ENCODE measurements at places on chromosomes 1 and 21. TPM values are rescaled to one million over a fixed set of nuclear protein-coding genes. Genes with fewer than 3 reads are reported as not detected.

The NPR1 gene
- total RNA-seq = not detected

The FCAMR gene
- not detected for total RNA-seq

The RIIAD1 gene
- not detected for total RNA-seq

The NCMAP gene
- total RNA-seq = 2.9 TPM

The KAZN gene
- total RNA-seq = 10.4 TPM

DNA sequence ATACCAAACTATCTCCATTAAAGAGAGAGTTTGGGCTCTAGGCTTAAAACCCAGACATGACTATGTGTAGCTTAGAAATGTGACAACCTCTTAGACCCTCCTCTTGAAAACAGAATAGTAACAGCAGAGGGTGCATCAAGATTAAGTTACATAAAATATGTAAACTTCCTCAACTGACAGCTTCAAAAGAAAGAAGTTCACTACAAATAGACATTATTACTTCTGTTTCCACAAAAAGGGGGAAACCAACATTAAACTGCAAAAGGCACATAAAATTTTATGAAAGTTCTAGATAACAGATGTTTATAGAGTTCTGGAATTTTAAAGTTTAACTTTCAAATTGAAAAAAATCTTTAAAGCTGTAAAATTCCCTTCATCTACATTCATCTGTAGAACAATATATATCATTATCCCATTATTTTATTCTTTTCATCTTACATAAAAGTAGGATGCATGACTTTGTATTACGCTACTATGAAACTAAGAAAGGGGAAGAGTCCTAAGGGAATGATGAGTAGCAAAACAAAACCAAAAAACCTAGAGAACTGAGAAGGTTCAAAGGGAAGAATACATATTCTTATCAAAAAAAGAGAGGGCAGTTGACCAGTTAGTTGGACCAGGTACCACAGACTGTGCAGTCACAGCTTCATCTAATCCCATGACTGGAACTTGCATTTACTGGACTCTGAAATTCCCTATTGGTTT lies 177.0 kb downstream of the SIPA1L2 start:
- H3K4me1 ChIP-seq = no peaks in the 10 kb centered on the region
- H3K4me3 ChIP-seq = no peak overlapping the region
- H3K27ac ChIP-seq = no peak overlapping the region
- no peaks in the 10 kb centered on the region for H3K36me3 ChIP-seq
- peaks cover 2% of the 10 kb centered on the region for H3K27me3 ChIP-seq
- no peak for DNase-seq

DNA sequence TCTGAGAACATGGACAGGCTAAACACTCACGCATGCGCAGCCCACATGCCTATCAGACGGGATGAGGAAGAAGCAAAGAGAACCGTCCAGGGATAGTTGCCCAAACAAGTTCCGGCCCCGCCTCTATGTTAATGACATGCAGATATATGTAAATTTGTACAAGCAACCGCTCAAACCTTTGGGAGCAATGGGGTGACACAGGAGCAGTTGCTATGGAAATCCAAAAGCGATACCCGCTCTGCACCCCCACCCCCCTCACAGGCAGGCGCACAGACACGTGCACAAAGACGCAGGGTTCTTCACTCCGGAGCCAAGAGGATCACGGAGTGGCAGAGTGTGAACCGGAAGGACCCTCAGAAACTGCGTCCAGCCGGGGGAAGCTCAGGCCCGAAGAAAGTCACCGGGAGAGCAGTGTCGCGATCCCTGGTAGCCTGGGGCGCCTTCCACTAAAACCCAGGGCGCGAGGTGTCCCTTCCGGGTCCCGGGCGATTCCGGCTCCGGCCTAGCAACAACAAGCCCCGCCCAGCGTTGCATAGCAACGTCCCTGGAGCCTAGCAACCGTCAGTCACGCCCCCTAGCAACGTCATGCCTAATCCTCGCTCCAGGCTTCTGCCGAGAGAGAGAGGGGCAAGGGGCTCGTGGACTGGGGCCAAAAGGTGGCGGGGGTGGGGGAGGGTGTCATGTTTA lies 24.1 kb upstream of the ADGRB2 start:
- no peaks in the 10 kb centered on the region for H3K36me3 ChIP-seq
- peaks cover 22% of the 10 kb centered on the region for H3K4me1 ChIP-seq
- peaks cover 22% of the 10 kb centered on the region for H3K27me3 ChIP-seq
- peak; percentile 71 for DNase-seq

- H3K27ac ChIP-seq = no peak overlapping the region
- H3K4me3 ChIP-seq = no peak overlapping the region
- H3K4me1 ChIP-seq = 0 out of 2 replicates have a peak, but pooled peaks cover 14% of the 10 kb centered on the region
- H3K36me3 ChIP-seq = no peaks in the 10 kb centered on the region
Observed at GRCh38 chr1:156581661-156582387, 2.3 kb downstream of the TTC24 start.

DNA sequence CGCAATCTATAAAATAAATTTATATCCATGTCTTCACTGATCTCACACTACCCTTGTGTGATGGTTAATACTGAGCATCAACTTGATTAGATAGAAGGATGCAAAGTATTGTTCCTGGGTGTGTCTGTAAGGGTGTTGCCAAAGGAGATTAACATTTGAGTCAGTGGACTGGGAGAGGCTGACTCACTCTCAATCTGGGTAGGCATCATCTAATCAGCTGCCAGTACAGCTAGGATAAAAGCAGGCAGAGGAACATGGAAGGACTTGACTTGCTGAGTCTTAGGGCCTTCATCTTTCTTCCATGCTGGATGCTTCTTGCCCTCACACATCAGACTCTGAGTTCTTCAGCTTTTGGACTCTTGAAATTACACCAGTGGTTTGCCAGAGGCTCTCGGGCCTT lies 615.4 kb downstream of the AGBL4 start:
- no peaks in the 10 kb centered on the region for H3K27me3 ChIP-seq
- no peaks in the 10 kb centered on the region for H3K4me1 ChIP-seq
- no peak overlapping the region for H3K27ac ChIP-seq
- H3K4me3 ChIP-seq = no peak overlapping the region

- no peak for DNase-seq
- H3K36me3 ChIP-seq = no peaks in the 10 kb centered on the region
- no peak overlapping the region for H3K27ac ChIP-seq
Observed at GRCh38 chr1:72637593-72637992, 355.3 kb upstream of the NEGR1 start.

DNA sequence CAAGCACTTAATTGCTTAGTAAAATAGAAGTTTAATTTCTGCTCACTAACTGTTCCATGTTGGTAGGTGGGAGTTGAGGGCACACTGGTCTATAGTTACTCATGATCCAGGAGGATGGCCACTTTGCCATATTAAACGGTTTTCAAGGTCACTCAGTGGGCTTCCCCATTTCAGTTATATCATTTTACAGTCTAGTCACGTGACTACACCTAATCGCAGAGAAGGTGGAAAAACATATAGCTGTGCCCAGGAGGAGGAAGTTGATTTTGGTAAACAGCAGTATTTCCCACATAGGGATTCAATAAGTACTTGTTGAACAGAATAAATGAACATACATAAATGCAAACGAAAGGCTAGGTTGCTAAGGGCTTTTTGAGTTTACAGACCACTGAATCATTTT lies 541.1 kb upstream of the CAMK1G start:
- H3K36me3 ChIP-seq = no peaks in the 10 kb centered on the region
- no peaks in the 10 kb centered on the region for H3K4me1 ChIP-seq
- H3K27me3 ChIP-seq = no peaks in the 10 kb centered on the region

- DNase-seq = no peak
- H3K27ac ChIP-seq = no peak overlapping the region
- no peaks in the 10 kb centered on the region for H3K36me3 ChIP-seq
- H3K4me1 ChIP-seq = no peaks in the 10 kb centered on the region
Observed at GRCh38 chr1:145871994-145872924, 13.4 kb upstream of the PIAS3 start.
